ENCODE measurements at places on chromosomes 11 and 22.

GRCh38 chr11:32438346-32438865 lies 3.1 kb upstream of the WT1 start:
- no peak for DNase-seq

GRCh38 chr11:23725752-23726151 lies 771.1 kb upstream of the LUZP2 start:
- DNase-seq, result no peak

DNA sequence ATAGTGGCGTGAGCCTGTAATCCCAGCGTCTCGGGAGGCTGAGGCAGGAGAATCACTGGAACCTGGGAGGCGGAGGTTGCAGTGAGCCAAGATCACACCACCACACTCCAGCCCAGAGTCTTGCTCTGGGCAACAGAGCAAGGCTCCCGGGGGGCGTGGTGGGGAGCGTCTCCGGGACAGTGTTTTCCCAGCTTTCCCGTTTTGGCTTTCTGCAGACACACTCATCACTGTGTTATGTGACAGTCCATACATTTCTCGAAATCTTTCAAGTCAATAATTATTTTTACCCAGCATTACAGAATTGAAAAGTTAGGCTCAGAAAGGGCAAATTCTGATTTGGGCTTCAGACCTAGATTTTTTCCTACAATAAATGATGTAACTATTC lies 31.7 kb downstream of the NEAT1 start:
- DNase-seq, result no peak

GRCh38 chr11:79667380-79667779 lies 226.6 kb upstream of the TENM4 start:
- DNase-seq, result no peak

DNA sequence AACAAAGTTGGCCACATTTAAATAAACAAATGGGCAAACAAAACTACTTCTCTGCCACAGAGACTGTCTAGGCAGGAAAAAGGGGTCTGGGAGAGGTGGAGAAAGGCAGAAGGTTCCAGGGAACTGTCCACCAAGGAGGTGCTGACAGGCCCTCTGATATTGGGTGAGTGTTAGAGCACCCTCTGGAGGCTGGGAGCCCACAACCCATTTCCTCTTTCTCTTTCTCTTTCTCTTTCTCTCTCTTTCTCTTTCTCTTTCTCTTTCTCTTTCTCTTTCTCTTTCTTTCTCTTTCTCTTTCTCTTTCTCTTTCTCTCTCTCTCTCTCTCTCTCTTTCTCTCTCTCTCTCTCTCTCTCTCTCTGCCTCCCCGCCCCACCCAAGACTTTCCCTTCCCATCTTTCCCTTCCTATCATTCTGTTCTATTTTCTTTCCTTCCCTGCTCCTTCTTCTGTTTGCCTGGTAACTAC lies 912.8 kb downstream of the DLG2 start:
- peak; percentile 50 for DNase-seq

DNA sequence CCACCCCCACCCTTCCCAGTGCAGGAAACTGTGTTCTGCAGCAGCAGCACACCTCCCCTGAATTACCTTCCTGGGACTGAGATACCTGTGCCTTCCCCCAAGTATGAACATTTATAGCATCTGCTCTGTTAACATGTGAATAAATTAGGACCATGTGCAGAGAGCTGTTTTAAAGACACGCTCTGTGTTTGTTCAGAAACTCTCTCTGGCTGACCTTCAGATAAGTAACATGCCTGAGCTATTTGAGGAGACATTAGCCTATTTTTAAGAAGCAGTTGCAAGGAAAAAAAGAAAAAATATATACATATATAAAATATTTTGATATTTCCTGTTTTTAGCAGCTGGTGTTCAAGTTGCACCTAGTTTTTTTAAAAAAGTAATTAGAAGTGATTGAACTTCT lies 5.4 kb downstream of the NAV2 start:
- no peak for DNase-seq

GRCh38 chr22:22030493-22031182 lies 48.1 kb upstream of the TOP3B start:
- no peak for DNase-seq

GRCh38 chr11:126564566-126564965 lies 209.1 kb downstream of the ST3GAL4 start:
- DNase-seq, result no peak

GRCh38 chr11:63639199-63639832 lies 25.1 kb upstream of the PLAAT3 start:
- DNase-seq, result peak; percentile 40

GRCh38 chr11:80116796-80117195 lies 676.0 kb upstream of the TENM4 start:
- no peak for DNase-seq

DNA sequence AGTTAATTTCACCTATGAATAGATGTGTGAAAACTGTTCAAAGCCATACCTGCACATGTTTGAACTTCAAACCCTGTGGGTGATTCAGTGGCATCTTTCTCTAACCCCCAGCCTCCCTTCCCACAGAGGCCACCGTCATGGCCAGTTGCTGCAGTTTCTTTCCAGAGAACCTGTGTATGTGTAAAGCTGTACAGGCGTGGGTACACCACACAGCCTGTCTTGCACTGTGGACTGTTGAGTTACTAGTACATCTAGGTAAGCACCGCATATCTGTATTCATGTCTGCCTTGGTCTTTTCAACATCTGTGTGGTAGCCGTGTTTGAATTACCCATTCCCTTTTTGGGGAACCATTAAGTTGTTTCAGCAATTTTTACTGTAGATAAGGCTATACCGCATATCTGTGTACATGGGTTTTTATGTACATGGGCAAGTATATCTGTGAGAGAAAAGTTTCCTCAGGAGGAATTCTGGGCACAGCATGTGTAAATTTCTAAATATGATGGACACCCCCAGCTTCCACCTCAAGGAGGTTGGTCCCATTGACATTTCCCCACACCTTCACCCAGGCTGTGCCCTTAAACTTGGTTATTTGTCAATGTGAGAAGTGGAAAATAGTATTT lies 13.9 kb downstream of the NEAT1 start:
- peak; percentile 10 for DNase-seq

DNA sequence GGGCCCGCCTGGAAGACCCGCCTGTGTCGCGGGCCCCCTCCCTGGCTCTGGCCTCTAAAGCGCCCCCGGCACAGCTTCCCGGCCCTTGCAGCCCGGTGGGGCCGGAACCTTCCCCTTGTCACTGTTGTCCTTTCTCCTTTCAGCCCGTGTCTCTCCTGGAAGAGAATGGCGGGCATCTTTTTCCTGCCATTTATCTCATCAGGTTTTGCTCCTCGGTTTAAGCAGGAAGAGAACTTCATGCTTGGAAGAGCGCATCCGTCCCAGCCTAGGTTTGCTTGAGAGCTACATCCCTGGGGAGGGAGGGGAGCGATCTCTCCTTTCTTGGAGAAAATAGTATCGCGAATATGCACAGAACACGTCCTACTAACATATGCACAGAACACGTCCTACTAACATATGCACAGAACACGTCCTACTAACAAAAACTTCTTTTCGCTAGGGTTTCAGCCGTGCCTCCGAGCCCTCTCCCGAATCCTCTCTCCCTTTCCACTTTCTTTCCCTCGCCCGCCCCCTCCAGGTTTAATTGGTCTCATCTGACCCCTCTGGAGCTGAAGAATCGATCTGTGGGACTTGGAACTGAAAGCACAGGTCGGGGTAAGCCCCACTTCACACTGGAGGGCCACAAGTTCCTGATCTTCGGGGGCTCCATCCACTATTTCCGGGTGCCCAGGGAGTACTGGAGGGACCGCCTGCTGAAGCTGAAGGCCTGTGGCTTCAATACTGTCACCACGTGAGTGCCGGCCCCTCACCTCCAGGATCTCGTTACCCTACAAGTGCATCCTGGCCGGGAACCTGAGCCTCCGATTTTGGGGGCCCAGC lies 1.2 kb downstream of the GLB1L3 start:
- no peak for DNase-seq

- DNase-seq, result no peak
Observed at GRCh38 chr11:12949453-12949852, 59.7 kb upstream of the RASSF10 start.

GRCh38 chr11:113778111-113778910 lies 1.3 kb upstream of the CLDN25 start:
- no peak for DNase-seq

DNA sequence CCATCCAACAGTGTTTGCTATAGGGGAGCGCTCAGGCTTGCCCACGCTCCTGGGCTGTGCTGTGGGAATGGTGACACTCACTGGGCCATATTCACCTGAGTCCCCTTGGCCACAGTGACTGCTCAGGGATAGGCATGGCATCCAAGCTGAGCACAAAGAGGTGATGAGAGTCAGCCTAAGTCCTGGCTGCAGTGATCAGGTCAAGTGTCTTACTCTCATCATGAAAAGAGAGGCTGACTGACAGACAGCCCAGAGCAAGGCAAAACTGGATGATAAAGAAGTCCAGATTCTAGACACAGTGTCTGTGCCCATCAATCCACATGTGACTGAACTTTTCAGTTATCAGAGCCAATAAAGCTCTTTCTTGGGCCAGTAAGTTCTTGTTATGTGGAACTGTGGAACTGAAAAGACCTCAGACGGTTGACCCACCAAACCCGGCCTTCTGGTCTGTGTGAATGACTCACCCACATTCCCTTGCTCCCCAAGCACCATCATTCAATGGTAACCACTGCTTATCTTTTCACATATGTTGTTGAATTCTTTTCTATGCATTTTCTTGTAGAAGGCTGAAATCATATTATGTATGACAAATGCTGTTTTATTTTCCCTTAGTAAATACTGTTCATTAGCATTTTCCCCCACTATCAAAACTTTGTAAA lies 43.2 kb upstream of the YPEL1 start:
- no peak for DNase-seq

GRCh38 chr11:19311308-19312030 lies 70.7 kb upstream of the E2F8 start:
- DNase-seq, result peak; percentile 37

DNA sequence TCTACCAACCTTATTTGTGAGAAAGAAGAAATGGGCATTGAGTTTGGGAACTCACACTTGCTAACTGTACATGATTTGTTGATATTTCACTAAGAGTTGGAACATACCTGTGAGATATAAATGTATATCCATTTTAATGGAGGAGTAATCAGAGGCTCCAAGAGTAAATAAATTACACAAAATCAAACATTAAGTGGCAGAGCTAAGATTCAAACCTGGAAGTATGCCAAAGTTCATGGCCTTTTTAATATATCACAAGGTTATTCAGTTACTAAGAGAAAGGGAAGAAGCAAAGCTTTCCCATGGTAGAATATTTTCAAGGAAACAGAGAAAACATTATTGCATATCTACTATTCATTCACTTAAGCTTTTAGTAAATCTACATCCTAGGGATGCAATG lies 1641.1 kb downstream of the FAM181B start:
- no peak for DNase-seq

DNA sequence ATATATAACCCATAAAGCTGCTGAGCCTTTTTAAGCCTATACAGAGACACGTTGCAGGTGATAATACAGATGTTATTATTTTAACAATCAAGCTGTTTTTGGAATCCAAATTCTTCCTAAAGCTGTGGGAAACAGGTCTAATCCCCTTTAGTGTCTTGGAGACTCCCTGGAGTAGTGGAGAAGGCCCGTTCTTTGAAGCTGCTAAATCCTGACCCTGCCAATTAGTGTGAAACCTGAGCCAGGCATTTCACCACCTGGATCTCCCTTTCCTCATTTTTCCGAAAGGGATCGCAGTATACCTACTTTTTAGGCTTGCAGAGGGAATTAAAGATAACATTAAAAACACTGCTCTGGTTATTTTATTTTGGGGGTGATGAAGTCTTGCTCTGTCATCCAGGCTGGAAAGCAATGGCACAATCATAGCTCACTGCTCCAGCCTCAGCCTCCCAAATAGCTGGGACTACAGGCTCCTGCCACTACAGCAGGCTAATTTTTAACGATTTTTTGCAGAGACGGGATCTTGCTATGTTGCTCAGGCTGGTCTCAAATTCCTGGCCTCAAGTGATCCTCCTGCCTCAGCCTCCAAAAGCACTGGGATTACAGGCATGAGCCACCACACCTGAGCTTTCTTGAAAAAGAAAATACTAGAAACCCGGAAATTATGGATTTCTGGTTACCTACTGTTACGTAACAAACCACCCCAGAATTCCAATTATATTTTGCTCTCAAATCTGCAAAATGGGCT lies 1.7 kb upstream of the EIF4ENIF1 start:
- no peak for DNase-seq

- DNase-seq, result no peak
Observed at GRCh38 chr11:9462172-9462799, 1.5 kb downstream of the ZNF143 start.

GRCh38 chr11:5550440-5551095 lies 2.2 kb upstream of the OR52H1 start:
- DNase-seq, result no peak

GRCh38 chr11:468036-468435 lies 18.0 kb downstream of the PTDSS2 start:
- no peak for DNase-seq

DNA sequence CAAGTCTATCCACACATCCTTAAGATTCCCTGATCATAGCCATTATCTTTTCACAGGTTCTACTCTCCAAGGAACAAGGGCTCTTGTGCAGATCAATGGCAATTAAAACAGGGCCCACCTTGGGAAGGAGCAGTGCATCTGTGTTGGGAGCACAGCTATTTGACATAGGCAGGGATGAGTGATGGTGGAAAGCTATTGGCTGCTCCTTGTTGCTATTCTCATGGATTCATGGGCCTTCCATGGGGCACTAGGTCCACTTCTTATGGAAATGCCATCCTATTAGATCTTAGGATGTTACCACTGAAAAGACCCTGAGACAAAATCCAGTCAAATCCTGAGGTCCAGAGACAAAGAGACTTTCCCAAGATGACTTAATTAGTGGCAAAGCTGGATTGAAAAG lies 148.6 kb upstream of the MTNR1B start:
- DNase-seq, result no peak

DNA sequence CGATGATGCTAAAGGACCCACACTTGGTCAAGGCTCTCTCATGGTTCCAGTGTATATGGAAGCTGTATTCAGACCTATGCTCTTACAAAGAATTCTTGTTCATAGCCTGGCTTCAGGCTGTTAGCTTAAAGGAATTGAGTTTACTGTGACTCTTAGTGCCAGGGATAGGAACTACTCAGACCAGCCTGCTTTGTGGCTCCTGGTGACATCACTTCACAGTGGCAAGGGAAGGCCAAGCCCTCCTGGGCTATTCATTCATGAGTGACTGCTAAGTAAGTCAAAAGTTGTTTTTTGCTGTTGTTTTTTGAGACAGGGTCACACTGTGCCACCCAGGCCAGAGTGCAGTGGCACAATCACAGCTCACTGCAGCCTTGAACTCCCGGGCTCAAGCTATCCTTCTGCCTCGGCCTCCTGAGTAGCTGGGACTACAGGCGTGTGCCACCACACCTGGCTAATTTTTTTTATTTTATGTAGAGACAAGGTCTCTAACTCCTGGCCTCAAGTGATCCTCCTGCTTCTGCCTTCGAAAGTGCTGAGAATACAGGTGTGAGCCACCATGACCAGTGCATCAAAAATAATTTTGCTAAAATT lies 9.6 kb downstream of the ART5 start:
- no peak for DNase-seq

GRCh38 chr11:47187723-47188122 lies 1.5 kb upstream of the PACSIN3 start:
- no peak for DNase-seq

All from inflammatory macrophage (primary cell).